ENCODE measurements at places on chromosomes 13 and 19.

GRCh38 chr13:79398127-79398526 is 7.9 kb downstream of the RBM26 start:
- peak; percentile 43 for DNase-seq

DNA sequence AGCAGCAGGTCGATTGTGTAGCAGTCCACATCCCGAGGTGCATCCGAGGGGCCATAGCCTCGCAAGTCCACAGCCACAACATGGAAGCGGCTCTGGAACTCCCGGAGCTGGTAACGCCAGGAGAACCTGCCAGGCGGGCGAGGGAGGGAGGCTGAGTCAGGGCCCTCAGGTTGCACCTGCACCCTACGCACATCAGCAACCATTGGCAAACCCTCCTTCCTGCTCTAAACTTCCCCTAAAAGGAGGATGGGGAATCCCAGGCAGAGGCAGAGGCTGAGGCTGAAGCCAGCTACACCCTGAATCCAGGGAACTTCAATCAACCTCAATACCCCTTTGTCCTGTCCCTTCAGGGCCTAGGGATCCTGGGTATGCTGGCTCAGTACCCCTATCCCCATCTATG is 977 bp downstream of the EPHX3 start:
- no peak for DNase-seq

DNA sequence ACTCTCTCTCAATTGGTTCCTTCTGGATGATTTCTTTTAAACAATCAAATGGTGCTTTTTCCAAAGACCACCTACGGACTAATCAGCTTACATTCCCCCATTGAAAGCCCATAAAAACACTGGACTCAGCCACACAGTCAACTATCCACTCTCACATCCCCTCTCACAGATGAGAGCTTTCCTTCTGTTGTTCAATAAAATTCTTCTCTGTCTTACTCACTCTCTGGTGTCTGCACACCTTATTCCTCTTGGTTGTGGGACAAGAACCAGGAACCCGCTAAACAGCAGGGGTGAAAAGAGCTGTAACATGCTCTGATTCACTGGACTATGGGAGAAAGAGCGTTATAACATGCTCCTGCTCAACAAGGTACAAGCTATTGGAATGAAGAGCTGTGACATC is 2896.2 kb downstream of the PCDH9 start:
- no peak for DNase-seq

DNA sequence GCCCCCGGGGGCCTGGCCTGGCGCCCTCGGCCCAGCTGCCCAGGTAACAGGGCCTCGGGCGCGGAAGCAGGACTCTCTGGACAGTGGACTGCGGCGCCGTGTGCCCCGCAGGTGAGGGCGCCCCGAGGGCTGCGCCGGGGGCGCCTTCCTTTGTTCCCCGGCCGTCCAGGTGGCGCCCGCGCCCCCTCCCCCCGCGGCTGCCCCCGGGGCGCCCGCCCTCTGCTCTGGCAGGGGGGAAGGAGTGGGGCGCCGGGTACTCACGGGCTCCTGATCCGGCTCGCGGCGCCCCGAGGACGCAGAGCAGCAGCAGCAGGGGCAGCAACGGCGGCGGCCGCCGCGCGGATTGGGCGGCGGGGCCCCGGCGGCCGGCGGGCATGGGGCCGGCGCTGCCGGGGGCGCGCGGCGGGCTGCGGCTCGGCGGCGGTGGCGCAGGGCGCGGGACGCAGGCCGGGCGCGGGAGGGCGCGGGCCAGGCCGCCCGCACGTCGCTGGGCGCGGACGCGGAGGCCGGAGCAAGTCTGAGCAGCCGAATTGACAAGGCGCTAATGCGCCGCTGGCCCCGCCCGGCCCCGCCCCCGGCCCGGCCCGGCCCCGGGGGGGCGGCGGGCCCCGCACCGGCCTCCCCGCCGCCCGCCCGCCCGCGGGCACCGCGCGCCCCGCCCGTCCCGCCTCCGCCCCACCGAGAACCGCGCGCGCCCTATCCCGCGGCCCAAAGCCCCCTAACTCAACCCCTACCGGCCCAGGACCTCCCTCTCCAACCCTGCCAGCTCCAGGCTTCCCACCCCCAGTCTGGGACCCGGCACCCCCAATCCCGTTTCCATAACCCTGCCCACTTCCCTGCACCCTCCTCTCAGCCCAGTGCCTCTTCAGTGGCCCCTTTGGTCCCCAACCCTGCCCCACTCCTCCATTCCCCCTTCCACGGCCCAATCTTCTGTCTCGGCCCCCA is at the start of gene CRLF1:
TSS of gene CRLF1 (minus strand) at position 519 of the 945 bp plus-strand sequence. CDS start at position 376, 143 bp downstream.
- DNase-seq: no peak

- DNase-seq: no peak
These were observed 54.0 kb downstream of the SPATA13 start for GRCh38 chr13:24214528-24214927.

- DNase-seq: no peak
These were observed 9.9 kb downstream of the SYT3 start for GRCh38 chr19:50629801-50630200.

DNA sequence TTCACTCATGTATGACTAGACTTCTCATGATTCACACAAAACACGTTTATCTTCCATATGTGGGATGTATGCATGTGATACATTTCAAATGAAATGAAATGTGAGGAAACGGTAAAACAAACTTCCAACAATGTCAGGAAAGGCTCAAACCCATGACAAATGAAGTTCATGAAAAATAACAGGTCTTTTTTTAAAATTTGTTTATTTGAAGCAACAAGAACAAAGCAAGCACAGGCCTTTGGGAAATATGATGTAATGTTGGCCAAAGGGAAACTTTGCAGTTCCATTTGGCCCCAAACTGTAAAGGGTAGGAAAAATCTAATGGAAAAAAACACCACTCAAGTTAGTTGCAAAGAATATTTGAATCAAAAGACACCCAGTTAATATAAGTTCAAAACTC is 463.8 kb upstream of the ARGLU1 start:
- DNase-seq: no peak

DNA sequence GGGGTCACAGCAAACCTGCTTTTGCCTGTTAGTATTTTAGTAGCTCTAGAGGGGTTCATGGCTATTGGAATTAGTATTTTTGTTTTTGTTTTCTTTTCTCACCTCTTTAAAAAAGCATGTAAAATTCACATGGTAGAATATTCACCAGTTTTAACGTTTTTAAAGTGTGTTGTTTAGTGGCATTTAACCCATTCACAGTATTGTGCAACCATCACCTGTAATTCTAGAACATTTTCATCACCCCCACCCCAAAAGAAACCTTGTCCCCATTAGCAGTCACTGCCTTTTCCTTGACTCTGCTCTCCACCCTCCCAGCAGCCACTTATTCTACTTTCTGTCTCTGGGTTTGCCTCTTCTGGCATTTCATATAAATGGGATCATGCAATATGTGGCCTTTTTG is 39.8 kb downstream of the GATAD2A start:
- DNase-seq: no peak

DNA sequence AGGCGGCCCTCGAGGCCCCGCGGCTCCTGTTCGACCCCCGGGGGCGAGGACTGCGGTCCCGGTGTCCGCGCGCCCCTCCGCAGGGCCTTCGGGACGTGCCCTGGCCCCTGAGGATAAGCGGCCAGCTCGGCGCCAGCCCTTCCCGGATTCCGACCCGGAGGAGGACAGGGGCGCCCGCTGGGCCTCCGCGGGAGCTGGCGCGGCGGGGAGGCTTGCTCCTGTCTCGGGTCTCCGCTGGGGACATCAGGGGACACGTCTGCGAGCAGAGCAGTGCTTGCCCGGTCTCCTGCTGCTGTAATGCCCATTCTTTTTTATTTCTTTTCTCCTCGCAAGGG is 829 bp downstream of the B3GLCT start:
- peak; percentile 32 for DNase-seq

GRCh38 chr19:2324220-2324948 is 4.0 kb downstream of the LSM7 start:
- DNase-seq: no peak

- no peak for DNase-seq
These were observed at the start of gene FGF21 for GRCh38 chr19:48755084-48755641. Gene FGF21 (plus strand): TSS chr19:48755524. CDS start chr19:48756237, 713 bp downstream.

GRCh38 chr19:7199613-7200533 is 94.3 kb downstream of the INSR start:
- no peak for DNase-seq

DNA sequence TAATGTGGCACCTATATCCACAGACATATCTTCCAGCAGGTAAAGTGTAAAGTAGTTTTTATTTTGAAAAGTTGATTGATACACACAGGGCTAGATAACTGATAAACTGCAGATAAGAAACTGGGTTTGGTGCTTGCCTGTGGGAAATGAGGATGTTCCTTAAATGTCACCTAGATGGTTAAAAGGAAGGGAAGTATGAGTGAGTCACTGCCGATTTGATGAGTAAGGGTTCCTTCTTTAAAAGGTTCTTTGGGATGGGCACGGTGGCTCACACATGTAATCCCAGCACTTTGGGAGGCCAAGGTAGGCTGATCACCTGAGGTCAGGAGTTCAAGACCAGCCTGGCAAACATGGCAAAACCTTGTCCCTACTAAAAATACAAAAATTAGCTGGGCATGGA is 73.8 kb upstream of the FRY start:
- DNase-seq: no peak

DNA sequence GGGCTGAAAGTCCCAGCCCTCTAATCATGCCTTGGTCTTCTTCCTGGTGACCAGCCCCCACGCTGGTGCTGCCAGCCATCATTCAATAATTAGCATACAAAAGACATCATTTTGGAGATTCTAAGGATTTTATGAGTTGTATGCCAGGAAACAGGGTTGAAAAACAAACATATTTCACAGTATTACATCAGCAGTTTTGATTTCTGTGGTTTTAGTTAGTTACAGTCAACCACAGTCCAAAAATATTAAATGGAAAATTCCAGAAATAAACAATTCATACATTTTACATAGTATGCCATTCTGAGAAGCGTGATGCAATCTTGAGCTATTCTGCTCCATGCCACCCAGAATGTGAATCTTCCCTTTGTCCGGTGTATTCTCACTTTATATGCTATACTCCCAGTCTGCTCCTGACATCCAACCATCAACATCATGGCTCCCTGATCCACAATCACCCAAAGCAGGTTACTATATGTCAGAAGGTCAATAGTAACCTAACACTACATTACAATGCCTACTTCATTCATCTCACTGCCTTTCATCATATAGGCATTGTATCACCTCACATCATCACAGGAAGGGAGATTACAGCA is 49.2 kb downstream of the STOML3 start:
- no peak for DNase-seq

DNA sequence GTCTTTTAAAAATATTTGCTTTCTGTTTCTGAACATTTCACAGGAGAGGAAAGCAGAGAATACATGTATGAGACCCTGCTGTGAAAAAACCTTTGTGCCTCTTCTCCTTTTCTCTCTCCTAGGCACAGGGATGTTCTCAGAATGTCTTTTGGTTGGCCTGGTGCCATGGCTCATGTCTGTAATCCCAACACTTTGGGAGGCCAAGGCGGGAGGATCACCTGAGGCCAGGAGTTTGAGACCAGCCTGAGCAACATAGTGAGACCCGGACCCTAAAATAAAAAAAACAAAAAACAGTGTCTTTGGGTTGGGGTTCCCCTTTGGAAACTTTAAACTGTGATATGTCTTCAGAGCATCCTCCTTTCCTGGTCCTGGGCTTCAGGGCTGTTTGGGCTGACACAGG is 1.5 kb downstream of the ZNF627 start:
- DNase-seq: no peak

DNA sequence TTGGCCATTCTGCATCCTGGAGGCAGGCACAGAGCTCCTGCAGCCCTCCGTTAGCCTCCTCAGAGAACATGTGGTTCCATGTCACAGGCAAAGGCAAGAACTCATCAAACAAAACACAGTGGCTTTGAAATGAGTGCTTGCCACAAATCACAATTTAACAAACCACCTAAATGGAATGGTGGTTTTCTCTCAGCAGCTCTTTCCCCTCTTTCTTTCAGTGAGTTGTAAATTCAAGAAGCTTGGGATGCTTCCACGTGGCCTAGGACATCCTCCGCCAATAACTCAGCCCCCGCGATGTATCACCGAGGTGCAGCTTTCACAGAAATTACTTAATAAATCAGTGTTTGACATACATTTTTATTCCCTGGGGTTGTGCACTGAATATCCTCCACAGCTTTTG is 65.4 kb upstream of the RFC3 start:
- DNase-seq: no peak

- no peak for DNase-seq
These were observed 69.3 kb downstream of the LMO7 start for GRCh38 chr13:75705395-75705794.

- DNase-seq: no peak
These were observed 3.0 kb downstream of the MBOAT7 start for GRCh38 chr19:54186351-54186750.

GRCh38 chr13:58893396-58893795 is 1261.9 kb downstream of the PCDH17 start:
- no peak for DNase-seq

- no peak for DNase-seq
These were observed 4.4 kb upstream of the LTBP4 start for GRCh38 chr19:40596608-40597328.

- DNase-seq: no peak
These were observed 28.3 kb downstream of the ELAVL1 start for GRCh38 chr19:7977021-7977722.

- no peak for DNase-seq
These were observed 656.9 kb upstream of the MIR17HG start for GRCh38 chr13:90690458-90691080.

- no peak for DNase-seq
These were observed 80.4 kb upstream of the TEX29 start for GRCh38 chr13:111239764-111240670.

DNA sequence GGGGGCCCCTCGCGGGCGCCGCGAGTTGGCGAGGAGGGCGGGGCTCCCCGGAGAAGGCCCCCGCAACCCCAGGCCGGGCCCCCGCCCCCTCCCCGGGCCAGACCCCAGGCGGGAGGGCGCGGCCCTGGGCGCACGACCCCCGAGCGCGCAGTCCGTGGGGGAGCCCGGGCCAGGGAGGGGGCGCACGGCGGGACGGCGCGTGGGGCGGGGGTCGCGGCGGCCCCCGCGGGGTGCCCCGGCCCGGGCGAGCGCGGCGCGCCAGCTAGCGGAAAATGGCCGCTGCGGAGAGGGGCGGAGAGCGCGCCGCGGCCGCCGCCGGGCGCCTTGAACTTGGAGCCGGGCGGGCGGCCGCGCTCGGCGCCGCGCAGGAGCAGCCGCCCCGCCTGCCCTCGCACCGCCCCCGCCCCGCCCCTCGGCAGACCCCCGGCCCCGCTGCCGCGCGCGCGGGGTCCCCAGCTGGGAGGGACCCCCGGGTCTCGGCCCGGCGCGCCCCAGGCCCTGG is 6.4 kb upstream of the NFIC start:
- no peak for DNase-seq

- DNase-seq: no peak
These were observed 635.4 kb upstream of the ARGLU1 start for GRCh38 chr13:107203146-107203847.

- no peak for DNase-seq
These were observed 81.2 kb upstream of the RAP2A start for GRCh38 chr13:97352815-97353214.

GRCh38 chr13:29886446-29886845 is 36.0 kb upstream of the UBL3 start:
- DNase-seq: no peak

DNA sequence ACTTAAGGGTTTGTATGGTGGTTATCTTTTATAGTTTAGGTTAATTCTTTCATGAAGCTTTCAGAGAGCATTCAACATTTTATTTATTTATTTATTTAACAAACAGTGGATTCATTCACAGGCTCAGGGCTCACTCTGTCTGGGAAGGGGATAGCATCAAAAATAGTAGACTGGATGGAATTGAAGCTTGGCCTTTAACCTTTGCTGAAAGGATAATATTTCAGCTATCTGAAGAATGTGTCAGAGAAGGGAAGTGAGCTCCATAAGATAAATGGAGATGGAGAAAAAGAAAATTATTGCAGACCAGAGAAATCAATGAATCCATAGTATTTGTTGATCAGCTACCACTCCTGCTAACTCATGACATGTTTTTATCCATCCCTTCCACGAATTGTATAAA is 305.6 kb downstream of the COG6 start:
- no peak for DNase-seq

GRCh38 chr13:45847554-45848224 is 3.9 kb downstream of the SIAH3 start:
- DNase-seq: no peak

Measured in hematopoietic multipotent progenitor cell treated with erythropoietin and hydrocortisone succinate and interleukin-3 and kit ligand, for 15 days (in vitro differentiated cells).